ENCODE measurements at places on chromosomes 1 and 21. TPM values are rescaled to one million over a fixed set of nuclear protein-coding genes. Genes with fewer than 3 reads are reported as not detected.

- no peak for DNase-seq
These were observed 26.8 kb upstream of the EPHA8 start for GRCh38 chr1:22536506-22536905.

DNA sequence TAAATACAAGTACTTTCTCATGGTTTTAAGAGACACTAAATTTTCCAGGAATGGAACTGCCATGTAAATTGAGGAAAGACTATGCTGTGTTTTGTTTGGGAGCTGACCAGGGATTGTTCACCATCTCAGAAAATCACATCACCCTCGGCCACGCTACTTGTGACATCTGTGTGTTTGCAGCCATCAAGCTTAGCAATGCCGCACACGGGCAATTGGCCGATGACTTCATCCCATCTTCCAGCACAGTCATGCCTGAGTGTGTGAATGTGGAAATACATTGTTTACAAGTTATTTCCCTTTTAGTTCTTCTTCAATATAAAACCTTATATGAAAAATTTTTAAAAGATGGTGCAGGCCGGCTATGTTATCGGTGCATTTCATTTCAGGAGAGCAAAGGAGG lies 121.6 kb downstream of the GLIS1 start:
- no peak for DNase-seq

DNA sequence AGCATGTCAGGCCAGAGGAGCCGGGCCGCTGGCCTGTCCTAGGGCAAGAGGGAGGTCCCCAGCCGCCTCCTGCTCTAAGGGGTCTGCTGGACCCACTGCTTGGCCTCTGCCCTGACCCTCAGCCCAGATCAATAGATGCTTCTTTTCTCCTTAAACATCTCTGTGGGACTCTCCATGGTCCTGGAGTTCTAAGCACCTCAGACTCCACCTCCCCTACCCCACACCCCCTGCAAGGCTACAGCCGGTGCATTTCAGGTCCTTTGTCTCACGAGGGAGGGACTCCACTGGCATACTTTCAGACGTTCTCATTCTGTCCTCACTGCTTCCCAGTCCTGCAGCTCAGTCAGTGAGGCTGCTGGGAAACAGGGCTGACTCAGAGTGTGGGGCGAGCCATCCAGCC lies 11.0 kb downstream of the CNTN2 start:
- no peak for DNase-seq

Gene CD84
- total RNA-seq: 17.8 TPM

Gene GRHL3
- total RNA-seq: not detected

GRCh38 chr1:221171768-221172167 lies 292.5 kb downstream of the HLX start:
- DNase-seq: no peak

Gene LYPLAL1
- total RNA-seq: 27.9 TPM

Gene PRR9
- not detected for total RNA-seq
